ENCODE measurements at places on chromosomes 2 and 18.

GRCh38 chr2:219987830-219988229 lies 360.4 kb downstream of the SLC4A3 start:
- no peak for DNase-seq

DNA sequence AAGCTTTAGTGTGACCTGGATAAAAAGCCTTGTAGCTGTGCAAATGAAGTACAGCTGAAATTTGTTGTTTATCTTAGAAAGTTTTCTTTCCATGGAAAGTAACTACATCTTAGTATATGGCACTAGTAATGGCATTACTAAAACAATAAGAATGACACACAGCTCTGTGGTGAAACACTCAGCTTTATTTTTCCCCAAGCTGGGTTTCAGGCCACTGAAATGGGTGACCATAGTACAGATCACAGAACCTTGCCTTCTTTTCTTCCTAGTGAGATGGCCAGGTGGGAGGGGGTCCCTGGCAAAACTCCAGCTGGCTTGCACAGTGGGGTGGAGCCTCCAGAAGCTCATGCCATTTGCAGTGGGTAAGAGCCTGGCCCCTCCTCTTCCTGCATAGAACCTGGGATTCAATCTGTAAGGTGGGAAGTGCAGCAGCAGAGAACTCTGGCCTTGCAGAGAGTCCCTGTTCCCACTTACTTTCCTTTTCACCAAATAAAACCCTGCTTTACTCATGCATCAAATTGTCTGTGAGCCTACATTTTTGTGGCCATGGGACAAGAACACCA lies 17.6 kb upstream of the GRP start:
- DNase-seq, result no peak

DNA sequence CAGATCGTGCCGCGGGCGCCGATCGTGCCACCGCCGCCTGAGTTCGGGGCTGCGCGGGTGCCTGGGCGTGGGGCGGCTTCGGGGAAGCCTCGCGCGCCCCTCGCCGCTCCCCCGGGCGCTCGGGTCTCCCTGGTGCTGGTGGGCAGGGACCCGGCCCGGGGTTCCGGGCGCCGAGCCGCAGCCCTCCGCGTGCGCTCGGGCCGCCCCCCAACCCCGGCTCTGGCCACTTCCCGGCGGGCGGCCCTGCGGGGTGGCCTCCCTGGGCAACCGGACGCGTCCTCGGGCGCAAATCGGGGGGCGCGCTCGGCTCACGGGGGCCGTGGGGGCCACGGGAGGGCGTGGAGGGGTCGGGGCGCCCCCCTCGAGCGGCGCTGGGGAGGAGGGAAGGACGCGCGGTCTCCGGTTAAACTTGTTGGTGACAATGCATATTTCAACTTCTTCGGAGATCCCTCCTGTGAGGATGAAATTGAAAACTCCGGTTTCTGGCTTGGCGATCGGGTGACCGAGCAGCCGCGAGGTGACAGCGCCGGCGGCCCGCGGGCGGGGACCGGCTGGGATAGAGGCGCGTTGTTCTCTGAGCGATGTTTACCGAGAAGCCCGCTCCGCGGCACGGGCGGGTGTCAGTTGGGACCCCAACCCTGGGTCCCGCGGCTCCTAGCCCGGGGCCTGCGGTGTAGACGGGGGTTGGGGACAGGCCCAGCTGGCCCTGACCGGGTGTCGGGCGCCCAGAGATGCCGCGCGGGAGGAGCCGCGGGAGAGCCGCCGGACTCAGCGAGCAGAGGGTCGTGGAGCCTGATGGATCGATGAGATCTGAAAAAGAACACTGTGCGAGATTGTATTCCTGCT lies 676 bp downstream of the SH3BP4 start:
- DNase-seq, result no peak

GRCh38 chr2:102726128-102727087 lies 35.4 kb upstream of the TMEM182 start:
- no peak for DNase-seq

DNA sequence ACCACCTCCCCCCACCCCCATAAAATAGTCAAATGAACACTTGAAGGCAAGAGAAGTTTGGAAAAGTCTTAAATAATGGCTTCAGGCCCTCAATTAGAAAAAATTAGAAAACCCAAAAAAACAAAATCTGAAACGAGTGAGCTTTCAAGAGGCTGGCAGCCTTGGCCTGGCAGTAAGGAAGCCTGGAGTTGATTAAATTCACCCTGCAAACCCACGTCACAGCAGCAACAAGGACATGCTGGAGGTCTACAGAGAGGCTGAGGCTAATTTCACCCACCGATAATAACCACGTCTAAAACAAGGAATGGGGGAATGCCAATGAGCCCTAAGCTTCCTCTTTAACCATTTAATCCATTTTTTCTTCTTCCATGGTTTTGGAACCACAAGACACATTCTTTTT lies 122.7 kb upstream of the SMAD7 start:
- DNase-seq, result no peak

- no peak for DNase-seq
Measured at GRCh38 chr2:157845081-157845480, 31.0 kb downstream of the ACVR1 start.

DNA sequence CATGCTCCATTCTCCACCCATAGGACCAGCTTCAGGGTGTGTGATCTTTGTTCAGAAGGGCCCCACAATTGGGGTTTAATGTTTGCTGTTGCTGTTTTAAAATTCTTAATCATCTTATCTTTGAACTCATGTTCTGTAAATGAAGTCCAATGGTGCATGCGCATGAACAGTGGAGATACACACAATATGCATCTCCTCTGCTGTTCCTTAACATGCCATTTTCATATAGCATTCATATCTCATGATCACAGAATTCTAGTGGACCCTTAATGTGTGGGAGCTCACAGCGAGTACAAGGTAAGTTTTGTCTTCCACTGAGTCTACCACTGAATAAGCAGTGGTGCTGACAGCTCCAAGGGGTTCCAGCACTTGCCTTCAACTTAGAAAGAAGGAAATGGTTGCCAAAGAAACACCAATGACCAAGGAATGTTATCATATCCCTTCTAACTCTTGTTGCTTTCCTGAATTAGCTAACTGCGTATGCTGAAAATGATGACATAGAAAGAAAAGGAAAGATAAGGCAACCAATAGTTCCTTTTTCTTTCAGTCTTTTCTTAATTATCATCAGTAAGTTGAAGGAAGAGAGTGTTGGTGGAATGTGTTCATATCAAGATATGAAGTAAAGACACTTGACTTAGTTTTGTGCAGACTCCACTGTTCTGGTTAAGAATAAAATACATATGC lies 258.9 kb upstream of the FBXO11 start:
- no peak for DNase-seq

DNA sequence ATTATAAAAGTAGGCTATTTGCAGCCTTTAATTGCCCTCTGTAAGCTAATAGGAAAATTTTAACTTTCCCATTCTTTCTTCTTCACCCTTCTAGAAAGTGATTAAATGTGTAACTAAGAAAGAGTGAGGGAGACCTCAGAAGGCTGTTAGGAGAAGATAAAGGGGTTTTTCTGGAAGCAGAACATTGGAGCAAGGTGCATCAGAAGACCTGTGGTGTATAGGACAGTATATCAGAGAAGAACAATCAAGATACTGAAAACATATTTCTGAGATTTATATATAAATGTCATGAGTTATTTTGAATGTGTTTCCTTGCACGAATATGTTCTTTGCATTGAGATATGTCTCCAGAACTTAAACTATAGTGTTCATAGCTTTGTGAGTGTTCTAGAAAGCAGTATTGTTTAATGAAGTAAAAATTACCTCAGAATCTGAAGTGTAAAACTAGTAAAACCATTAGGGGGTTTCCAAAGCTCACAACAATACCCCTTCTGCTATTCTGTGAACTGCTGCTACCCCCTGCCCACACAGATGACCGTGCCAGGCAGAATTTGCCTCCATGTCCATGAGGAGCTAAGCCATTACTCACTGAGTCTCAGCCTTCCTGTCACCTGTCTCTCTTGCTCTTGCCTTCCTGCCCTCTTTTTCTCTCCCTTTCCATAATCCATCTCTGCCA lies 537.9 kb downstream of the EPHA4 start:
- no peak for DNase-seq

All from activated CD4-positive, alpha-beta T cell treated with anti-CD3 and anti-CD28 coated beads for 24 hours (primary cell).